ENCODE measurements at places on chromosomes 13 and 19.

- no peak for DNase-seq
Measured at GRCh38 chr19:11710313-11710712, 28.4 kb downstream of the ZNF823 start.

DNA sequence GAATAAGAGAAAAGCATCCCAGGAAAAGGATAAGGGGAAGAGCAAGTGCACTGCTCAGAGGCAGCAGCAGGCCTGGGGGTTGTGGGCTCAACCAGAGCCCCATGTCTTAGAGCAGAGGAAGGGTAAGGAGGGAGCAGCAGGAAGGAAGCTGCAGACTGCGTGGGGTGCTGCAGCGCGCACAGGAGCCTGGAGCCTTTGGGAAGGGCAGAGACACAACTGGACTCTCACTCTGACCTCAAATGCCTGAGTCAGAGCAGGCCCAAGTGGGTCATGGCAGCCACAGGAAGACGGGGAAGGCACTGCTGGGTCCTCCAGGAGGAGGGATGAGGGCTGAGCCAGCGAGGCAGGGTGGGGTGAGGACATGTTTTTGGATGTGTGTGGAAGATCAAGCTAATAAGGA lies 31.6 kb downstream of the SIGLEC7 start:
- no peak for DNase-seq

DNA sequence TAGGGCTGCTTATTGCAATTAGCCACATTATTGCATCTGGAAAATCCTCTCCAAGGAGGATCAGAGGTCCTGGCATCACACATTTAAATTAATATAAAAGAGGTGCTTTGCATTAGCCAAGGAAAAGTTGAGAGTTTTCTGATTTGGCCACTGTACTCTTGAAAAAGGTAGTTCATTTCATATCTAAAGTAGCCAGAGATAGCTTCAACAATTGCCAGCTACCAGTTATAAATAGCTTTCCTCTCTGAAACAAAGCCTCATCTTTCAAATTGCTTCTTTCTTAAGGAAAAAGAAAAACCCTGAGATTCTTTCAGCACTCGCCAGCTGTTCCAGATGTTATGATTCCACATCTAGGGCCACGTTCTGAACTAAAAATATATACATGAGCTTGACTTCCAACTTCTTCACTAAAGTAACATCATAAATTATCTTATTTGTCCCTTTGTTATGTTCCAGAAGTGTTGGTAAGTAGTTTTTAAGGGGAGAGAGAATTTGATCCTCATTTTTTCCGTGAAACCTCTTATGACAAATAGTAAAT lies 69.6 kb downstream of the ERCC5 start:
- no peak for DNase-seq

- DNase-seq: no peak
Measured at GRCh38 chr13:114077933-114078325, 54.5 kb downstream of the RASA3 start.

DNA sequence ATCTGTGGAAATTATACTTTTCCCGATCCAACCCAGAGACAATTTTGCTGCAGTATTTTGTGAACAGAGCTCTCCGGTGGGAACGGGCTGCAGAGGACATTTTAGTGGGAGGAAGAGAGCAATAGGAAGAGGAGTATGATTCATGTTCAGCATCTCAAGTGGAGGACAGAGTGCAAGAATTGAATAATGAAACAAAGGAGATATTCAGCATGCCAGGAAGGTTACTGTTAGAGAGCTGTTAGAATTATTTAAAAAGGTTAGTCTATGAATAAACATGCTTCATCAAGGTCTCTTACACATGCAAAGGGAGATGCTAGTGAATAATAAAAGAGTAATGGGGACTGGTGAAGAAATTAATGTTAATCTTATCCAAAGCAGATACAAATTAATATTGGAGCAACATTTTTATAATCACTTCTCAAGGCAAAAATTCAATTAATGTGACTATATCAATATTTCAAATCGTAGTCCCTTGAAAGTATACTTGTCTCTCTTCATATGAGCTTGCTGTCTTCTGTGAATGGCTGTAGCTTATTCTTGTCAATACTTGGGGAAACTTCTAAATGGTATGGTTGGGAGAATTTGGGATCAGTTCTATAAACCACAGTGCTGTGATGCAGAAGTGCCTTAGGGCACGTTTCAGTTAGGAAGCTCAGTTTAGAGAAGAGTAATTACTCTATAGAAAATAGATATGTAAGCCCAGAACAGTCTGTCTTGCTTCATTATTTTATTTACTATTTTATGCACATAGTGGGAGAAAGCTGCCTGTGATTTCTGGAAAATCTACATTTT lies 1165.8 kb downstream of the OLFM4 start:
- no peak for DNase-seq

DNA sequence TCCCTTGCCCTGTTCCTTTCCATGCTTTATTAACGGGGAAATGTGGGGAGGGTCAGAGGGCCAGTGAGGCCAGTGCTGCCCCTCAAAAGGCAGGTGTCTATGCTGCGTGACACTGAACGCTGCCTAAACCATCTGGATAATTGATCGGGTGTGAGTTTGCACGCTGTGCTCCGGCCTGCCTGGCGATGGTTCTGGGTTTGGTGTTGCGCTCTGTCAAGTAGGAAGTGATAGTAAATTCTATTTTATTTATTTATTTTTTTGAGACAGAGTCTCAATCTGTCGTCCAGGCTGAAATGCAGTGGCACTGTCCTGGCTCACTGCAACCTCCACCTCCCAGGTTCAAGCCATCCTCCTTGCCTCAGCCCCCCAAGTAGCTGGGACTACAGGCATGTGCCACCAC lies 86.5 kb downstream of the ATP11A start:
- no peak for DNase-seq

DNA sequence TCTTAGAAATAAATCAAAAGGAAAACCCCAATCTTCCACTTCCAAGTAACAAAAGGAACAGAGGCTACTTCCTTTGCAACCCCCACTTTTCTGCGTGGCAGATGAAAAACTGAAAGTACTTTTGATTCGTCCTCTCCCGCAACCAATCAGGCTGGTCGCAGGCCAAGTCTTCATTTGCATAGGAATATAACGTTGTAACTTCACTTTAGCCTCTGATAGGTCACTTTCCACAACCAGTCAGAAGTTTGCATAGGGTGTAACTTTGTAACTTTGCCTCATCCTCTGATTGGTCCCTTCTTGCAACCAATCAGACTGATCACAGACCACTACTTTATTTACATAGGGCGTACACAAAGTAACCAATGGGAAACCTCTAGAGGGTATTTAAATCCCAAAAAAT lies 37.2 kb downstream of the TGDS start:
- no peak for DNase-seq

- no peak for DNase-seq
Measured at GRCh38 chr13:32748305-32748704, 162.1 kb downstream of the PDS5B start.

DNA sequence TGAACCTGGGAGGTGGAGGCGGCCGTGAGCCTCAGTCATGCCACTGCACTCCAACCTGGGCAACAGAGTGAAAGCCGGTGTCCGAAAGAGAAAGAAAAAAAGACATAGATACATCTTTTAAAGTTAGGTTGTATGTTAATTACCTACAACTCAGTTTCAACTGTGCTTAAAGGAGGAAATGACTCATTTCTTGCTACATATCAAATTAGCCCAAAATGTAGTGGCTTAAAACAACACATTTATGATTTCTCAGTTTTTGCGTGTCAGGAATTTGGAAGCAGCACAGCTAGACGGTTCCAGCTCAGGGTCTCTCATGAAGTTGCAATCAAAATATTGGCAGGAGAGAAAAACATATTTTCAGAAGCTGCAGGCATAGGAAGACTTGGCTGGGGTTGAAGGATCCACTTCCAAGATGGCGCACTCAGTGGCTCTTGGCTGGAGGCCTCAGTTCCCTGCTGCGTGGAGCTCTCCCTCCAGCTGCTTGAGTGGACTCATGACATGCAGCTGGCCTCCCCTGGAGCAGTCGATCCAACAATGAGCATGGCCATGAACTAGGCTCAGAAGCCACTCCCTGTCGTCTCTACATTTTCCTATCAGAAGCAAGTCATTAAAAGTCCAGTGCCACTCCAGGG lies 7.1 kb downstream of the LDLR start:
- DNase-seq: no peak

DNA sequence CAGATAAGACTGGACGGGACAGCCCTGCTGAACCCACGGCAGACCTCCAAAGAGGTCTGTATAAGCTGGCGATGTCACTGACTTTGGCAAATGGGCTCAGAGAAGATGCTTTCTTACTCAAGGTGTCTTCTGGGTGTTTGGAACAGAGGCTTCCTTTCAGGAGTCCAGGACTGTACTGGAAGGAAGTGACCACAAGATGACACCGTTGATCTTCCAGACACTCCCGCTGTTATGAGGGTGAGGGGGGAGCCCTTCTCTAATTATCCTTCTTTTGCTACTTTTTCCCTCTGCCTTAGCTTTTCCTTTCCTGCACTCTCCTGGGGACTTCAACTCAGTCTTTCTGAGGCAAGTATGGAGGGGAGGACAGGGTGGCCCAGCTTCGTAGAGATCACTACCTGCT lies 65.2 kb upstream of the ZNF599 start:
- DNase-seq: no peak

- no peak for DNase-seq
Measured at GRCh38 chr19:11194656-11195558, 2.4 kb downstream of the KANK2 start.

GRCh38 chr19:22976248-22976647 lies 26.7 kb downstream of the ZNF728 start:
- DNase-seq: no peak

DNA sequence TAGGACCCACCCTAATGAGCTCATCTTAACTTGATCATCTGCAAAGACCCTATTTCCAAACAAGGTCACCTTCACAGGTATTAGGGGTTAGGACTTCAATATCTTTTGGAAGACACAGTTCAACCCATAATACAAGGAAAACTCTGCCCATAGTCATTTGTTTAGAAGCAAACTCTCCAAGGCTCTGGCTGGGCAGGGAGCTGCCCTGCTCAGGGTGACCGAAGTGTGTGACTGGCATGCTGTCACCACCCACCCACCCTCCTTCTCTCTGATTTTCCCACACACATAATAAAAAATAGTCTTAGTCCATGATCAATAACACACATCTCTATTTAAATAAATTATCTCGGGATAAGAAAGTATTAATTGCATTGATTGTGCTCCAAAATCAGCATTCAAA lies 161.1 kb downstream of the KCTD15 start:
- DNase-seq: no peak

GRCh38 chr13:102751886-102752285 lies 21.7 kb downstream of the TEX30 start:
- no peak for DNase-seq

GRCh38 chr19:39098365-39099269 lies 14.4 kb downstream of the ACP7 start:
- DNase-seq: no peak

DNA sequence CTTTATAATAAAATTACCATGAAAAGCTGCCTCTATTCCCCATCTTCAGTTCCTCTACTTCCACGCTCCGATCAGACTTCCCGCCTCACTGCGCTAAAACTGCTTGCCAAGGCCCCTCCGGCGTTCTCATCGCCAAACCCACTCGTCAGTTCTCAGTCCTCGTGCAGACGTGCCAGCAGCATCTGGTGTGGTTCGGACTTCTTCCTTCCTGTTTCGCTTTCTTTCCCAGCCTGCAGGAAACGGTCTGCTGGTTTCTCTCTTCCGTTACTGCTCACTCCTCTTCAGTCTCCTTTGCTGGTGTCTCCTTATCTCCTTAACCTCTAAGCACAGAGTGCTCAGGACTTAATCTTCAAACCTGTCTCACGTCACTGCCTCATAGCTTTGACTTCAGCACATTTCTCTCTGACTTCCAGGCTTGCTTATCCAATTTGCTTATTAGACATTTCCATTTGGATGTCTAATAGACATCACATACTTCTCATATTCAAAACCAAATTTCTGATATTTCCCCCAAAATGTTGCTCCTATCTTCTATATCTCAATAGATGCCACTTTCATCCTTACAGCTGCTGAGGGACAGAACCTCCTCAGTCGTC lies 40.3 kb downstream of the RCBTB2 start:
- DNase-seq: no peak

DNA sequence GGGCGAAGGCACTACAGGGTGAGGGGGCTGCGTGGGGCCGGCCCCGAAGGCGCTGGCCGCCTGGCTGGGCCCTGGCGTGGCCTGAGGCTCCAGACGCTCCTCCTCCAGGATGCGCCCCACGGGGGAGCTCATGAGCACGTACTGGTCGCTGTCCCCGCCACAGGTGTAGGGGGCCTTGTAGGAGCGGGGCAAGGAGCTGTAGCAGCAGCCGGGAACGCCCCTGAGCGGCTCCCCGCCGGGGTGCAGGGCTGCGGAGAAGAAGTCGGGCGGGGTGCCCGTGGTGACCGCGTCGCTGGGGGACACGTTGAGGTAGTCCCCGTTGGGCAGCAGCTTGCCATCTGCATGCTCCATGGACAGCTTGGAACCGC lies 3.0 kb downstream of the IRS2 start:
- DNase-seq: no peak

- DNase-seq: no peak
Measured at GRCh38 chr13:72149701-72150100, 282.7 kb upstream of the DACH1 start.

DNA sequence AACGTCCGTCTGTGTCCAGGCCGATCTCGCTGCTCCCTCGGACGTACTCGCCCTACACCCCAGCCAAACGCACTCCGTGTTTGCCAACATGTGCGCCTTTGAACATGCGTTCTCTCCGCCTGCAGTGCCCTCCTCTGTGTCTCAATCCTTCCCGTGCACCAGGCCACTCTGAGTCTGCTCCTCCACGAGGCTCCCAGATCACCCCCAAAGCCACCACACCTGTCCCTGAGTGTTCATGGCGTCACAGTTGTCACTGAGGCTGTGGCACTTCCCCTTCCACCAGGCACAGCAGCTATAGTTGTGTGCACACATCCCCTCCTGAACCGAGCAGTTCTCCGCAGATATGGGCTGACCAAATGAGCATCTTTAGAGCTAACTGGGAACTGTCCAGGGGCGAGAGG lies 35.6 kb downstream of the RASA3 start:
- DNase-seq: no peak

DNA sequence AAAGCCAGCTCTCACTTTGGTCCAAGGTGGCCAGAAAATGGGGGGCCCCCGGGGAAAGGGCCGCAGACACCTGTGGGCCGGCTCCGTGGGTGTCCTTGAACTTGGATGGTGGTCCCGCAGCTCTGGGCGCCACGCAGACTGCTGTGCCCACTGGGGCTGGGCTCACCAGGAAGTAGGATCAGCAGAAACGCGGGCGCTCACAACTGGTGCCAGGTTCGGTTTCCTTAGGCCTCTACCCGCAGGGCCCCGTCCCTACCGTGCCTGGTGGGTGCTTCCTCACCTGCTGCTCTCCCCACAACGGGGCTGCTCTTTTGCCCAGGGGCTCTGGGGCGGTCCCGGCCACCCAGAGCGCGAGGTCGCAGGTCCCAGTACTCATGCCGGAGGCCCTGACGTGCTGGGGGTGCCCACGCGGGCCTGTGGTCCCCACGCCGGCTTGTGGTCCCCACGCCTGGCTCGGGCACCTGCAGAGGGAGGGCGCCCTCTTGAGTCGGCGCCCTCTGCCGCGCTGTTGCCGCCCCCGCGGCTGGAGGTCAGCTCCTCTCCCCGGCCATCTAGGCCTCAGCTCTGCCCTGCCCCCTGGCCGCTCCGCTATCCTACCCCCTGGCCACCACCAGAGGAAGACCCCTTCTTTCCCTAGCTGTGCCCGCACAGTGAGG lies 1303.6 kb downstream of the UQCRFS1 start:
- DNase-seq: no peak

GRCh38 chr19:798415-799075 lies 1.3 kb downstream of the PTBP1 start:
- no peak for DNase-seq

All from stimulated activated CD4-positive, alpha-beta T cell treated with anti-CD3 and anti-CD28 coated beads, Interleukin-1b, Interleukin-23, amount 100 ng/mL, for 1 hour (primary cell).